Vagina (tissue), 2 donors: ENCODE measurements at places on chromosomes 5 and 9. TPM values are rescaled to one million over a fixed set of nuclear protein-coding genes. Genes with fewer than 3 reads are reported as not detected.
A peak's percentile ranks its signal among the peaks of the same experiment; 100 is the strongest.

Gene IFNK
- total RNA-seq, result not detected

Gene CEP72
- 20.1 TPM for total RNA-seq

Gene DND1
- total RNA-seq, result 2.9 TPM

Gene LCN9
- not detected for total RNA-seq

Gene UHRF2
- total RNA-seq, result 70.0 TPM

Gene NDST1
- 73.9 TPM for total RNA-seq

Gene DENND4C
- 92.3 TPM for total RNA-seq

Gene TMEM215
- total RNA-seq, result not detected

Gene NRARP
- total RNA-seq, result 29.5 TPM

Gene LHX3
- not detected for total RNA-seq

Gene PCDHB2
- 3.4 TPM for total RNA-seq

Gene PSD2
- total RNA-seq, result 0.25 TPM

Gene C5orf58
- total RNA-seq, result not detected

Gene PCDHGA11
- 6.6 TPM for total RNA-seq

Gene PRSS3
- 7.6 TPM for total RNA-seq

Gene TMOD1
- total RNA-seq, result 21.1 TPM

Gene TOR4A
- total RNA-seq, result 13.0 TPM

DNA sequence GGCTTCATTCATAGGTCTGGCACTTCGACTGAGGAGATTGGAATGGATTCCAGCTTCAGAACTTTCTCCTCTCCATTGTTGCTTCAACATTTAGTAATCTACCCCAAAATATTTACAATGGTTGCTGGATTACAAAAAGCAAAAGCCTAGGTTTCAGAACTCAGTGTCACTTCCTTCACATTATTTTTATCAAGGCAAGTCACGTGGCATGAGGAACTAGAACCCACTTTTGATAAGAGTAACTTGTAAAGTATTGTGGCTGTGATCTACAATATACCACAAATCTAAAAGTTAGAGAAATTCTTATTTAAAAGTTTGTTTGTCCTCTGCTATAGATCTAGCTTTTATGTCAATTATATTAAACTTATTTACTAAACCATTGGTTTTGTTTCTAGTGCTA is 39.7 kb upstream of the ANKDD1B start:
- no peak for DNase-seq

GRCh38 chr9:109098171-109098959 is 21.4 kb downstream of the TMEM245 start:
- DNase-seq, result no peak

- DNase-seq, result no peak
Observed at GRCh38 chr5:111694133-111694532, 62.9 kb downstream of the NREP start.

GRCh38 chr9:114603248-114603647 is 7.8 kb upstream of the TMEM268 start:
- DNase-seq, result no peak

DNA sequence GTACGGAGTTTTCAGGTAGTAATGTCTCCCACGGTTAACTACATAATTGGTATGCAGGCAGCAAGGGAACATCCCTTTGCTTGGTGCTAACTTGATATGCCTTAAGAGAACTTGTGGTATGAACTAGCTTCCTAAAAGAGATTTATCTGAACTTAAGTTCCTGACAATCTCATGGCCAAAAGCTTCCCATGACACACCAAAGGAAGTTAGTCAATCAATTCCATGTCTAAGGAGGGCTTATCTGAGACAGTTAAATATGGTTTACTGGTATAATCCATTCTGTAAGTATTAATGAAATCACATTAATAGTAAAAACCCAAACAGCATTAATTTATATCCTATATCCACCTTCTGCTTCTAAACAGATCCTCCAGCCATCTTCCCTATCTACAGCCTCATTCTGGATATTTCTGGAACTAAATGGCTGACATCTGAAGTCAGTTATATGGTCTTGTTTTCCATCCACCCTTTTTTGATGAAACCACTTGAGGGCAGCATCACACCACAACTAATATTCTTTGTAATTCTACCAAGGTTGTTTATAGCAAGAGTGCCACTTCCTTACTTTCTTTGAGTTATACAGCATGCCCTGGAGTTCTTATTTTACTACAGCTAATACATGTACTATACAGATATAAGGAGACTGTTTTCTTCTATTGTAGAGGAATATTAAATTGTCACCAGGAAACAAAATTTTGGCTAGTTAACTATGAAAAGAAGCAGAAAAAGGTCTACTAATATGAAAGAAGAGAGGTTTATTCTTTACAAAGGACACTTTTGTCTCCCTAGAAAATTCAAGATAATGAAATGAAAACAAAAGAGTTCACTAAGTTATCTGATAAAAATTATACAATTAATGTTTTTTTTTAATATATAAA is 34.7 kb downstream of the SHOC1 start:
- no peak for DNase-seq

- DNase-seq, result no peak
Observed at GRCh38 chr5:57405984-57406383, 76.6 kb downstream of the ACTBL2 start.

DNA sequence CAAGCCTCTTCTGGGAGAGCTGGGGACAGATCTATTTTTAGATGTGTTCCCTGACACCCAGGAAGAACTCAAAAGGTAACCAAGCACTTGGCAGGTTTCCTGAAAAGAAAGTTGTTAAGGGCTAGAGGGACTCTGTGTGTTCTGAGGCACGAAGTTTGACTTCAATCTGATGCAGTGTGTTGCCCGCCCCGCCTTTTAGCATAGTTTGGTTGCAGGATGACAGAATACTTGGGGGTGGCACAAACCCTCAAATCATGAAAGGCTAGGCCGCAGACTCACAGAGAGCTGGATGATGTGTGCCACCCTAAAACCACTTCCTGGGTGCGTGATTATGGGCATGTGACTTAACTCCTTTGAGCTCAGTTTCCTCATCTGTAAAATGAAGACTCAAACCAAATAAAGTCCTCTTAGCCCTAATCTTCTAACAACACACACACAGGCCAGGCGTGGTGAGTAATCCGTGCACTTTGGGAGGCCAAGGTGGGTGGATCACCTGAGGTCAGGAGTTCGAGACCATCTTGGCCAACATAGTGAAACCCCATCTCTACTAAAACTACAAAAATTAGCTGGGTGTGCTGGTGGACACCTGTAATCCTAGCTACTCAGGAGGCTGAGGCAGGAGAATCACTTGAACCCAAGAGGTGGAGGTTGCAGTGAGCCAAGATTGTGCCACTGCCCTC is 12.8 kb upstream of the NDFIP1 start:
- DNase-seq, result peak; percentile 32

GRCh38 chr9:122684851-122685250 is 9.9 kb downstream of the OR1L3 start:
- no peak for DNase-seq

DNA sequence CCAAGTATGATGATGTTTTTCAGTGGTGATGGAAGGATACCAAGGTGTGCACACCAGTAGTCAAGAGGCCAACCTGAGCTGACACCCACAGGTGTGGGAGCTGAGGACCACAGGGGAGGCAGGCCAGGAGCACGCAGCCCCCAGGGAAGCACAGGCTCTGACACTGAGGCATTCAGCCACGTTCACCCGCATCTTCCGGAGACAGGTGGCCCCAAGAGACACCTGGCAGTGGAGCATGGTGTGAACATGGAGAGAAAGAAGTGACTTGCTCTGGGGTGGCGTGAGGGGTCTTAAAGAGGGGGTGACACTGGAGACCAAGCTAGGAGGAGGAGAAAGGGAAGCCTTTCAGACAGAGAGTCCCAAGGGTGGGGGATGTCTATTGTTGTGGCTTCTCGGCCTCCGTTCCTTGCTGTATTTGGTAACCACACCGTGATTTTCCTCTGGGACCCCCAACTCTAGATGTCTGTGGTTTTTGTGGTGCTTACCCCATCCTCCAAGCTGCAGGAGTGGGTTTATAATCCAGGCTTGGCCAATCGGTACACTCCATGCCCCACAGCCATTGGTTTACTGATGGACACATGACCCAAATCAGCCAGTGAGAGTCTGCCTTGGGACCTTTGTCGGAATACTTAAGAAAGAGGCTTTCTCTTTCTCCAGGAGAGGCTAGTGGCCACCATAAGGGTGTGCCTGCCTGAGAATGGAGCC is 84.6 kb downstream of the HRH2 start:
- DNase-seq, result peak; percentile 58

- no peak for DNase-seq
Observed at GRCh38 chr5:181204113-181204825, 727 bp downstream of the TRIM7 start.

GRCh38 chr9:122580360-122580759 is 2.8 kb downstream of the OR1L8 start:
- DNase-seq, result no peak

DNA sequence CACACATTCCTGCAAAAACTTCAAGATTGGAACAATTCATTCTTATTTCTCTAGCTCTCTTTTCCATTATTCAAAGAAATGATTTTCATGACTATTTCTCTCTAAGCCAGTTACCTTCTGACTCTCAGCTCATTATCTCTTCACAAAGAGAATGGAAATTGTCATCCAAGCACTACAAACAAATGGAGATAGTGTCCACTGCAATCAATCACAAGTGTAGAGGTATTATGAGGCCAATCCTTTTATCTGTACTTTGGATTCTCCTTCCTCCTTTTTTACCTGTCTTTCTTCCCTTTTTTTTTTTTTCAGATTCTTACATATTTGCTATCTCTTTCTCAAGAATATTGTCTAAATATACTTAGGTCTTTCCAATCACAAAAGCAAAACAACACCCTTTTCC is 497.7 kb upstream of the MEF2C start:
- no peak for DNase-seq

- DNase-seq, result no peak
Observed at GRCh38 chr5:141245250-141245717, at the start of gene PCDHB15. Gene PCDHB15 (plus strand): TSS chr5:141245395. CDS start chr5:141245579, 184 bp downstream.

DNA sequence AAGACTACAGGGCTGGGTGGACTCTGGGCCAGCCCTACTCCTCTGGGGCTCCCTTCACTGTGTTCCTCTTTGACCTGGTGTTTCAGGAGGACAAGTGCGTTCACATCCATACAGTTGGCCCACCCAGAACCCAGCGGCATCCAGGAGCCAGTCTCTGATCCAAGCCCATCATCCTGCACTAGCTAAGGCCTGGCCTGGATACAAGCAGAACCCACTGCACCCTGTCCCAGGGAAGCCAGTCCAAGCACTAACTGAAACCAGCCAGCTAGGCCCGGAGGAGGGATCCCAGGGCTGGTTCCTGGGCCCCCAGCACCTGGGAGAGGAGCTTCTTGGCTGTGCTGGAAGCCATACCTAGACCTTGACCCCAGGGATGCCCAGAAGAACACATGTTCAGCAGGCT is 4.1 kb upstream of the GBGT1 start:
- DNase-seq, result no peak

GRCh38 chr5:158899792-158900191 is 199.9 kb downstream of the EBF1 start:
- no peak for DNase-seq

- DNase-seq, result no peak
Observed at GRCh38 chr5:121239951-121240350, 611.7 kb upstream of the FTMT start.

- DNase-seq, result no peak
Observed at GRCh38 chr5:171952021-171952420, 54.4 kb downstream of the FBXW11 start.

DNA sequence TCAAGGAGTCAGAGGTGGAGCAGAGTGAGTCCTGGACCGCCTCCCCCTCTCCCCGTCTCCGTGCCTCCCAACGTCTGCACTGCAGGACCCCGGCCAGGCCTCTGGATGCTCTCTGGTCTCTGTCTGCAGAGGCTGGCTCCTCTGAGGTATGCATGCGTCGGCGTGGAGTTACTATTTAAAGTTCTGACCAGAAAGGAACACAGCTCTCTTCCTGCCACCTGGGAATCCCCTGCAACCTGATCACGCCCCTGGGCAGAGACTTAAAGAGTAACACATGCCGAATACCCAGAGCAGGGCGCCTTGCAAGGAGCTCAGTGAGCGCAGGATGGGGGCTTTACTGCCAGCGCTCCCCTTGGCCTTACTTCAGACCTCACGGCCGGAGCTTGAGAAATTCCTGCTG is 16.0 kb downstream of the ANXA6 start:
- DNase-seq, result no peak

GRCh38 chr5:96037128-96037527 is 75.5 kb upstream of the ELL2 start:
- DNase-seq, result no peak

- DNase-seq, result no peak
Observed at GRCh38 chr5:115602591-115603125, 379 bp upstream of the TICAM2 start.

GRCh38 chr5:138953387-138954256 is 78.5 kb upstream of the LRRTM2 start:
- no peak for DNase-seq

DNA sequence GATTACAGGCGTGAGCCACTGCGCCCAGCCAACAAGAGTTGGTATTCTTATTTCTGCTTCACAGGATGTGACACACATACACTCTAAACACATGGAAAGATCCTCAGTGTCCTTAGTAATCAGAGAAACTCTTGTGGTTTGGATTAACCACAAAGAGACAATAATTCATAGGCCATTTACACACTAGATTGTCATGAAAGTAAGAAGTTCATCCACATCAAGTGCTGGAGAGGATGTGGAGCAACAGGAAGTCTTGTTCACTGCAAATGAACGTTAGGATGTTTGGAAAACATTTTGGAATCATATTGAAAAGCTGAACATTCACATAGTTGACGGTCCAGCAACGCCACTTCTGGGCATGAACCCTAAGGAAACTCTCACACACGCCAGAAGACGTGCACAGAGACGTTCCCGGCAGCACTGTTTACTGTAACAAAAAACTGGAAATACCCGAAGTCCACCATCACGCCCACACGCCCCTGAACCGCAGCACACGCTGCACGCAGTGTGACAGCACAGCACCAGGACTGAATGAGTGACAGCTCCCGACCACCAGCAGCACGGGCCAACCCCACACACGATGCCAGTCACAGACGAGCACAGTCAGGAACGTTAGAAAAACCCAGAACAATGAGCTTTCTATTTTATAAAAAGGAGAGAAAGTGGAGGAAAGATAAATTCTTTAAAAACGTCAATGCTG is 87.6 kb downstream of the COL23A1 start:
- DNase-seq, result no peak

- DNase-seq, result no peak
Observed at GRCh38 chr5:154999865-155000264, 13.7 kb upstream of the KIF4B start.

GRCh38 chr5:35926389-35927051 is 11.9 kb downstream of the CAPSL start:
- no peak for DNase-seq

DNA sequence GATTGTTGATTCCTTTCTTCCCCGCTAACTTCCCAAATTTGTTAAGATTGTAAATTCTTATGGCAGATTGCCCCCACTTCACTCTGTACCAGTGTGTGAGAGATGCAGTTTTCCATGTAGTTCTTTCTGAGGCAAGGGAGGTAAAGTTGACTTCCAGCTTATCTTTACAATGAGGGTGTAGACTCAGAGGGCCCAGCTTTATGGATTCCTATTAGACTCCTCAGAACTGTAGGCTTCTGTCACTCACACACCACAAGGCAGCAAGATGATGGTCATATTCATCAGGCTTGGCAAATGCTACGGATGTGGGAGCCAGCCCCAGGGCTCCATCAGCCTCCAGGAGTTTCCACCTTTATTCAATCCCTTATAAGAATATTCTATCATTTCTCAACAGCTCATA is 461.9 kb upstream of the KLF4 start:
- DNase-seq, result no peak
